ENCODE measurements at places on chromosomes 12 and 14. TPM values are rescaled to one million over a fixed set of nuclear protein-coding genes. Genes with fewer than 3 reads are reported as not detected.

DNA sequence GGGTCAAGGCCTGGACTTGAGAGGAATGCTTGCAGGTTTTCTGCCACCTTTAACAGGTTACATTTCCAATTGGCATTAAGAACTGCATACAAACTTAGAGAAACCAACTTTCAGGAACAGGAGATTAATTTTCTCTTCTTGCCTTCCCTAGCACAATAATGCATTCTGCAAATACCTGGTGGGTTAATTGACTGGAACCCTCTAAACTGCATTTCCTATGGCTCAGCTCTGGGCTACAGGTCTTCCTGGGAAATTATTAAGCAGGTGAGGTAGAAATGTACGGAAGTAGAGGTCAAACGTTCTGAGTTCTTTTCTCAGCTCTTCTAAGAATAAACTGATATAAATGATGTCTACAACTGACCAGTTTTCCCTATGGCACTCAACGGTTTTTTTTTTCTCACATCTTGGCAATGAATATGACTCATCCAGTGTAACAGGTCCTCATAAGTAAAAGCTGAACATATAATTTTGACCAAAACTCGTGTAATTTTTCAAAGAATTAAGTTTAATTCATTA, 144.9 kb upstream of the PELI2 start:
- H3K4me1 ChIP-seq = no peaks in the 10 kb centered on the region
- H3K27me3 ChIP-seq = peaks cover 7% of the 10 kb centered on the region
- H3K4me3 ChIP-seq = no peak overlapping the region
- no peak overlapping the region for H3K27ac ChIP-seq
- H3K36me3 ChIP-seq = no peaks in the 10 kb centered on the region

Gene TAS2R10
- total RNA-seq = 0.26 TPM

GRCh38 chr12:668090-668481, 4.8 kb upstream of the NINJ2 start:
- peaks cover 5% of the 10 kb centered on the region for H3K36me3 ChIP-seq
- peak overlapping the region; percentile 60 for H3K27ac ChIP-seq
- DNase-seq = no peak
- H3K27me3 ChIP-seq = no peaks in the 10 kb centered on the region
- H3K4me3 ChIP-seq = no peak overlapping the region

DNA sequence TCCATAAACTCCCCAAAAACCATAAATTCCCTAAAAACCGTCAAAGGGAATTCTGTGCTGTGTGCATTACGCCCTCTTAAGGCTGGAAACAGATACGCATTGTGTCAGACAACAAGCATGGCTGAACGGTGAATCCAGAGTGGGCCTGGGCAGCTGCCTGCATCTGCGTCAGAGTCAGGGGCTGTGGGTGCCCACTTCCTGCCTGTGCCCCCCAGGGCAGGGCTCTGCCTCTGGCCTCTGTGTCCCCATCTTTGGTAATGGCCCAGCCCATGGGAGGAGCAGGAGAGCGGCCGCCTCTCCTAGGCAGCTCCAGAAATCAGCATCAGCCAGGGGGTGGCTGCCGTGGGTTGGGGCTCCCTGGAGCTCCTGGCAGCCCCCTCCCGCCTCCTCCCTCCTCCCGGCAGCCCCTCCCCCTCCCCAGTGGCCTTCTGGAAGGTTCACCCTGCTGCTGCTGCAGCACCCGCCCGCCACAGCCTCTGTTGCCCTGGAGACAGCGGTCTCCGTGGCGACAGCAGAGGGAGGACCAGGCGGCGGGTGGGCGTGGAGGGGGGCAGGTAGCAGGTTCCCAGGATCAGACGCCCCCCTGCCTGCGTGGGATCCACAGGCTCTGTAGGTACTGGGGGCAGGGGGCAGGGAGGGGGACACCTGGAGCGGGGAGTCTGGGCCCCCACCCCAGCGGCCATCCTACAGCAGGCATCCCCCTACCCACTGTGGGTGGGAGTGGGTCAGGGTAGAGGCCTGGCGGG, 5.9 kb downstream of the MMP17 start:
- DNase-seq = no peak
- H3K27me3 ChIP-seq = peaks cover 23% of the 10 kb centered on the region
- no peaks in the 10 kb centered on the region for H3K36me3 ChIP-seq
- no peak overlapping the region for H3K27ac ChIP-seq
- no peak overlapping the region for H3K4me3 ChIP-seq
- peaks cover 5% of the 10 kb centered on the region for H3K4me1 ChIP-seq

- no peak overlapping the region for H3K27ac ChIP-seq
- H3K4me3 ChIP-seq = no peak overlapping the region
- no peaks in the 10 kb centered on the region for H3K36me3 ChIP-seq
- no peak for DNase-seq
- no peaks in the 10 kb centered on the region for H3K27me3 ChIP-seq
- H3K4me1 ChIP-seq = no peaks in the 10 kb centered on the region
Observed at GRCh38 chr12:78210894-78211302, 380.2 kb downstream of the NAV3 start.

DNA sequence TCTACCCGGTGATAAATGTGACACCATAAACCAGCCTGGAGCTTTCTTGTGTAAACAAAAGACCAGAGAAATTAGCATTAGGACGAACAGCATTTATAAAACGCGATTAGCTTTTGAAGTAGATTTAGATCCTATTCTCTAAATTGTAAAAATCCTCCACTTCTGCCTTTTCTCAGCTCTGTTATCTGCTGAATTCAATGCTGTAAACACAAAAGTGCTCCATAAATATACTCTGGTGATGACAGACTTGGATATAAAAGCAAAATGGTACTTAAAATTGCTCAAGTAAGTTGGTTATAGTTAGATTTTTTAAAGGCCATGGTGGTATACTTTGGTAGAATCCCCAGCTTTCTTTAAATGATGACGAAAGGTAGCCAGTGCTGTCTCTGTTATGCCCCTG, 114.6 kb upstream of the RMST start:
- no peaks in the 10 kb centered on the region for H3K36me3 ChIP-seq
- no peaks in the 10 kb centered on the region for H3K27me3 ChIP-seq
- H3K27ac ChIP-seq = no peak overlapping the region
- no peaks in the 10 kb centered on the region for H3K4me1 ChIP-seq
- H3K4me3 ChIP-seq = no peak overlapping the region

- H3K4me3 ChIP-seq = no peak overlapping the region
- H3K27me3 ChIP-seq = no peaks in the 10 kb centered on the region
- no peaks in the 10 kb centered on the region for H3K4me1 ChIP-seq
- DNase-seq = no peak
- H3K27ac ChIP-seq = no peak overlapping the region
Observed at GRCh38 chr12:81468206-81468605, 290.9 kb downstream of the PPFIA2 start.

- no peak for DNase-seq
- H3K27ac ChIP-seq = no peak overlapping the region
- no peaks in the 10 kb centered on the region for H3K36me3 ChIP-seq
Observed at GRCh38 chr12:54045868-54046521, 7.6 kb upstream of the HOXC4 start.

GRCh38 chr12:20423557-20423956, 55.2 kb downstream of the PDE3A start:
- DNase-seq = no peak
- no peaks in the 10 kb centered on the region for H3K4me1 ChIP-seq
- no peak overlapping the region for H3K4me3 ChIP-seq
- no peak overlapping the region for H3K27ac ChIP-seq
- no peaks in the 10 kb centered on the region for H3K27me3 ChIP-seq
- no peaks in the 10 kb centered on the region for H3K36me3 ChIP-seq

DNA sequence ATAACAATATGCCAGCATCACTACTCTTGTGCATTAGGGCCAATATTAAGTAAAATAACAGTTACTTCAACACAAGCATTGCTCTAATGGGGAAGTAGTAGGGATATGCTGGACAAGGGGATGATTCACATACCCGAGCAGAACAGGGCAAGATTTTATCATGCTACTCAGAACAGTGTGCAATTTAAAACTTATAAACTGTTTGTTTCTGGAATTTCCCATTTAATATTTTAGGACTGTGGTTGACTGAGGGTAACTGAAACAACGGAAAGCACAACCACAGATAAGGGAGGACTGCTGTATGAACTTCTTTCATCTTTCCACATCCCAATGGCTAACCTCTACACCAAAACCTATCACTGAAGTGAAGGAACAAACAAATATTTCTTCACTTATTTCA, 36.8 kb downstream of the SARNP start:
- peaks cover 21% of the 10 kb centered on the region for H3K4me1 ChIP-seq
- H3K27me3 ChIP-seq = no peaks in the 10 kb centered on the region
- H3K4me3 ChIP-seq = peak overlapping the region; percentile 17
- no peak for DNase-seq

GRCh38 chr14:99065551-99065950, 206.4 kb downstream of the BCL11B start:
- no peak overlapping the region for H3K27ac ChIP-seq
- peaks cover 3% of the 10 kb centered on the region for H3K27me3 ChIP-seq
- H3K4me1 ChIP-seq = no peaks in the 10 kb centered on the region
- DNase-seq = no peak

Gene P3H3
- 4.7 TPM for total RNA-seq

DNA sequence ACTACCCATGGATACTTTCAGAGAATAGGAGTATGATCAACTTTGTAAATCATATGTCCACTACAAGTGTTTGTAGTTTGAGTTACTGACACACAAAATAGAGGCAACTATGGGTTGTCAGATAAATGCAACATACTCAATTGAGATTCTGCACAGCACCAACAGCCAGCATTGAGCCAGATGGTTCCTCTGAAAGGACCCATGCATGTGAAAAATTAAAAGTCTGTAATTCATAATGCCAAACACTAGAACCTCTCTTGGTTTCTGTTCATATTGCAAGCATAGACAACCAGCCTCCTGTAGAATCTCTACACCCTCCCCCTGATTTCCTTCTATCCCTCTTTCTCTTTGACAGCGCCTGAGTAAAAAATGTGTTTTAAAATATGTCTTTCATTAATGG, 831.0 kb downstream of the C12orf50 start:
- DNase-seq = no peak
- H3K27me3 ChIP-seq = no peaks in the 10 kb centered on the region
- no peaks in the 10 kb centered on the region for H3K4me1 ChIP-seq

- no peak overlapping the region for H3K4me3 ChIP-seq
- H3K27ac ChIP-seq = no peak overlapping the region
- DNase-seq = no peak
- H3K36me3 ChIP-seq = peaks cover 4% of the 10 kb centered on the region
Observed at GRCh38 chr12:92973614-92974013, 44.5 kb upstream of the EEA1 start.

DNA sequence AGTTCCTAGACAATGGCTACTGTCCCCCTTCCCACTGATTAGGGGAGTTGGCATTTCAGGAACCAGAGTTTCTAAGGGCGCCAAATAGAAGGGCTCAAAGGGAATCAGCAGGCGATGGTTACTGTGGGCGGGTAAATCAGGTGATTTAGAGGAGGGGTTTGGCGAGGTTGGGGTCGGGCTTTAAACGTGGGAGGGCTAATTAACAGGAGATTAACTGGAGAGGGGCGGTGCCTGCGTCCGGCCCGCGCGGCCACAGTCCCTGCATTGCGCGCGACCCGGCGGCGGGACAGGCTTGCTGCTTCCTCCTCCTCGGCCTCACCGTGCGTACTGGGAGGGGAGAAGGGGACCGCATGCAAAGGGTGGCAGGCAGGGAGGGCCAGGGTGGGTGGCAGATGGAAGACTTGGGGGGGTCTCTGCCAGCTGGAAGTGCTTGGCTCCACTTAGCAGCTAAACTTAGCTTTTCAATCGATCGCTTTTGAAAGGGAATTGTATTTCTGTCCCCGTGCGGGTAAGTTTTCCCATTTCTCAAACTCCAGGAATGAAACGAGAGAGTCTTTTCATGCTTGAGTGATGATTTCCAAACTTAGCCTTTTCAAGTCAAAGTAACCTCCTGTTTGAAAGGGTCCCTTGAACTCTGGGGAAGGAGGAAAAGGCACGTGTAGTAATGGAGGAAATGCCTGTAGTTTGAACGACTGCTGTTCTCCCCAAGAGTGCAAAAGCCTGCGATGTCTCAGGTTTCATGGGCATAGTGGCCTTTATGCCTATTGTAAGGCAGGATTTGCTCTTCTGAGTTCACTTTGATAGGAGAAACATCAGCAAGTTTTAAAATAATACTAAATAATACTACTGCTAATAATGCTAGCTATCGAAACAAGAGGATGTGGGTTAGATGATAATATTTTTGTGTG, at the start of gene MGST1:
Gene MGST1 (plus strand): TSS at position 255 of the 908 bp plus-strand sequence. CDS start 6,608 bp downstream, outside the sequence.
- peaks cover 5% of the 10 kb centered on the region for H3K27me3 ChIP-seq
- H3K27ac ChIP-seq = no peak within 1 kb of the TSS
- DNase-seq = no peak

Gene ESRRB
- total RNA-seq = 0.09 TPM

GRCh38 chr12:128976120-128976738, 123.0 kb downstream of the GLT1D1 start:
- peak; percentile 71 for DNase-seq
- H3K36me3 ChIP-seq = no peaks in the 10 kb centered on the region
- H3K4me3 ChIP-seq = peak overlapping the region; percentile 28
- H3K27me3 ChIP-seq = peaks cover 9% of the 10 kb centered on the region

GRCh38 chr12:100576331-100577036, 3.0 kb downstream of the GAS2L3 start:
- H3K4me3 ChIP-seq = no peak overlapping the region
- no peak overlapping the region for H3K27ac ChIP-seq
- no peaks in the 10 kb centered on the region for H3K36me3 ChIP-seq
- DNase-seq = no peak
- H3K4me1 ChIP-seq = peaks cover 10% of the 10 kb centered on the region
- peaks cover 26% of the 10 kb centered on the region for H3K27me3 ChIP-seq

DNA sequence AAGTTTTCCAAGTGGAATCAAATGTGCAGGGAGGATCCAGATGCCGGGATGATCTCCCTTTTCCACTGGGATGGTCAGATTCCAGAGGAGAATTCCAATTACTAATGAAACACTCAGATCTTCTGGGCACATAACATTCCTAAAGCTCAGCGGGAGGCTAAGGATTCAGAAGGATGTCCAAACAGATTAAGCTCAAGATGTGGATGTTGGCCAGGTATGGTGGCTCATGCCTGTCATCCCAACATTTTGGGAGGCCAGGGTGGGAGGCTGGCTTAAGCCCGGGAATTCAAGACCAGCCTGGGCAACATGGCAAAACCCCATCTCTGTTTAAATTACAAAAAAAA, 62.0 kb upstream of the PNMA1 start:
- H3K4me1 ChIP-seq = peaks cover 55% of the 10 kb centered on the region
- no peak for DNase-seq
- no peak overlapping the region for H3K4me3 ChIP-seq
- H3K36me3 ChIP-seq = peaks cover 6% of the 10 kb centered on the region
- H3K27me3 ChIP-seq = no peaks in the 10 kb centered on the region
- no peak overlapping the region for H3K27ac ChIP-seq

GRCh38 chr14:92409043-92409442, 86.1 kb downstream of the SLC24A4 start:
- DNase-seq = no peak
- H3K36me3 ChIP-seq = no peaks in the 10 kb centered on the region
- H3K4me3 ChIP-seq = no peak overlapping the region
- peaks cover 10% of the 10 kb centered on the region for H3K27me3 ChIP-seq

Gene SLCO1C1
- not detected for total RNA-seq

Measured in activated CD4-positive, alpha-beta T cell treated with anti-CD3 and anti-CD28 coated beads, Interleukin-2, amount 10 ng/mL, durations not matched to agents 24 days and 14 days (primary cell).